Neural progenitor cell (in vitro differentiated cells): ENCODE measurements at places on chromosomes 7 and 10. TPM values are rescaled to one million over a fixed set of nuclear protein-coding genes. Genes with fewer than 3 reads are reported as not detected.

Gene ZNF503
- 8.3 and 20.9 TPM in 2 replicates for total RNA-seq

Gene IGF2BP3
- 172 and 242 TPM in 2 replicates for total RNA-seq

Gene C1GALT1
- total RNA-seq: 37.0 and 59.2 TPM in 2 replicates

Gene NUPR2
- total RNA-seq: not detected in 2 replicates

Gene LLCFC1
- not detected in 2 replicates for total RNA-seq
